ENCODE measurements at places on chromosomes 7 and 10. TPM values are rescaled to one million over a fixed set of nuclear protein-coding genes. Genes with fewer than 3 reads are reported as not detected.

The GNG11 gene
- 5.2 TPM for total RNA-seq

DNA sequence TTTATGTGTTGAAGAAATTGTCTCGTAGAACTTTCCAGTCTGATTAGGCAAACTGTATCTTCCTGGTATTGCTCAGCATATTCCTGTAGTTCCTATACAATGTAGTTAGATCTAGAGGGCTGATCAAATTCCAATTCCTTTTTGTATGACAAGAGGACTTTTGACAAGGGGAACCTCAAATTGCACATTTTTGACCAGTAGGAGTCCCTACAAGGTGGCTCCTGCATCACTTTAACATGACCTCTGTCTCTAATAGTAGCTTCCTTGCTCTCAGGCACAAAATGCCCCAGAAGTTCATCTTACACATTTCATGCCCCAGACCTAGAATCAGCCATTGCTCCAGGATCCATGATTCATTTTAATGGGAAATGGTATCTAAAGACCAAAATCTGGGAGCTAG, 18.7 kb downstream of the HERPUD2 start:
- DNase-seq, result no peak

DNA sequence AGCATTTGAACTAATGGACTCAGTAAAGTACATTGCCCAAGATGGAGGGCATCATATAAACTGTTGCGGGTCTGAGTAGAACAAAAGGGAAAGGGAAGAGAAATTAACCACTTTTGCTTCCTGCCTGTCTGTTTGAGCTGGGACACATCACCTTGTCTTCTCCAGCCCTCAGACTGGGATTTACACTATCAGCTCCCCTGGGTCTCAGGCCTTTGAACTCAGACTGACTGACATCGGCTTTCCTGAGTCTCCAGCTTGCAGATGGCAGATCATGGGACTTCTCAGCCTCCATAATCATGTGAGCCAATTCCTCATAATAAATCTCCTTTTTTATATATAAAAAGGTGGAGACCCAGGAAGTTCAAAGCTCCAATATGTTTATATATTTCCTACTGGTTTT, 23.0 kb upstream of the WASL start:
- no peak for DNase-seq

DNA sequence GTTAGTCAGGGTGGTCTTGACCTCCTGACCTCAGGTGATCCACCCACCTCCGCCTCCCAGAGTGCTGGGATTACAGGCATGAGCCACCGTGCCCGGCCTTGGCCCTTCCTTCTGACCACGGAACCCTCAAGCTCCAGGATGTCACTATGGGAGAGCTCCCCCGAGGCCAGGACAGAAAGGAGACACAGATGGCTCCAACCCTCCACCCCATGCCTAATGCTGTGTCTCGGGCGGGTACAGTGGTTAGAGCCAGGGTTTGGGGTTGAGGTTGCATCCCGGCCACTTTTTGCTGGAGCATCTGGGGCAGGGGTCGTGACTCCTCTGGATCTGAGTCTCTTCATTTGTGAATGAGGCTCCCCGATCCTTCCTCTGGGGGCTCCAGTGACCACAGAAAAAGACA, 8.1 kb downstream of the MYL10 start:
- DNase-seq, result no peak

GRCh38 chr7:146700015-146700560, 583.5 kb downstream of the CNTNAP2 start:
- no peak for DNase-seq

Data from liver (tissue), 10 donors.